ENCODE measurements at places on chromosomes 11 and 22.

DNA sequence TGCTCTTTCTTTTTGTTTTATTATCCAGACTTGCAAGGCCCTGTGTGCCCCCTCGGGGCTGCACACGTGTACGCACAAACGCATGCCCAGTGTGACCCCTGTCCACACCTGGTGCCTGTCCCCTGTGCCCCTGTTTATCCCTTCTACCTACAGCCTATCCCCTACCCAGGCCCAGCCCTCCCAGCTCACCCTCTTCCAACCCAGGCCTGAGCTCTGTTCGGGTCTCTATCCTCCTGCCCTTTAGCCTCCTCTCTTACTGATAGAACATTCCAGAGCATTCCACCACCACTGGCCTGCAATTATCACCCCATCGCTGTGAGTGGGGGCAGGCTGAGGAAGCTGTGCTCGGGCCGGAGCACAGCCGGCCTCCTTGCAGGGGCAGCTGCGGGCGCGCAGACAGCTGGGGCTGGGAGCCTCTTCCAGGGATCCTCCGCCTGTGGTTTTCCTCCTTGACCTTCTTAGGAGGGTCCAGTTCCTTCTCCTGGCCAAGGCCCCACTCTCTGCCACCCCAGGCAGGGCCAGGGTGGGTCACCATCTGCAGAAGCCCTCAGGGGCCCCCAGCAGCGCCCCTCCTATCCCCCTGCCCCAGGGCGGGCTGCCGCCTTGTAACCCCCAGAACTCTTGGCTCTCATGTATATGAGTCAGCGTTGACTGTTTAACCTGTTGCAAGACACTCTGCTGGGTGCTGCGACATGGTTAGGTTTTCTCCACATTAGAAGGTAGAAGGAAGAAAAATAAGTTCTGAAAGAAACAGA lies 41.8 kb upstream of the KCNQ1OT1 start:
- no peak for DNase-seq

DNA sequence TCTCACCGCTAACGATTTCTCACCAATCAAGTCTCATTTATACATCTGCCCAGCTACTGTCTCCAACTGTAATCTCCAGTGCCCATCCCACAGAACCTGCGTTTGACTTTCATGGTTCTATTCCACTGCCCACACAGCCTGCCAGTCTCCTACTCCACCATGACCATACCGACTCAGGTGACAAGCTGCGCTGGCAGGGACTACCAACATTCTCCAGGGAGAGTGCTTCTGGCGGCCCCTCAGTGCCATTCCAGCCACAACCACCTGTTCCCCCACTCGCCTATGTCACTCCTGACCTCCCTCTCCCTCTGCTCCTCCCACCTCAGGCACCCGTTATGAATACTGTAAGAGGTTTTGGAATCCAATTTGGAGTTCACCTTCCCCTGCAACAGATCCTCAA lies 108.5 kb upstream of the BID start:
- no peak for DNase-seq

DNA sequence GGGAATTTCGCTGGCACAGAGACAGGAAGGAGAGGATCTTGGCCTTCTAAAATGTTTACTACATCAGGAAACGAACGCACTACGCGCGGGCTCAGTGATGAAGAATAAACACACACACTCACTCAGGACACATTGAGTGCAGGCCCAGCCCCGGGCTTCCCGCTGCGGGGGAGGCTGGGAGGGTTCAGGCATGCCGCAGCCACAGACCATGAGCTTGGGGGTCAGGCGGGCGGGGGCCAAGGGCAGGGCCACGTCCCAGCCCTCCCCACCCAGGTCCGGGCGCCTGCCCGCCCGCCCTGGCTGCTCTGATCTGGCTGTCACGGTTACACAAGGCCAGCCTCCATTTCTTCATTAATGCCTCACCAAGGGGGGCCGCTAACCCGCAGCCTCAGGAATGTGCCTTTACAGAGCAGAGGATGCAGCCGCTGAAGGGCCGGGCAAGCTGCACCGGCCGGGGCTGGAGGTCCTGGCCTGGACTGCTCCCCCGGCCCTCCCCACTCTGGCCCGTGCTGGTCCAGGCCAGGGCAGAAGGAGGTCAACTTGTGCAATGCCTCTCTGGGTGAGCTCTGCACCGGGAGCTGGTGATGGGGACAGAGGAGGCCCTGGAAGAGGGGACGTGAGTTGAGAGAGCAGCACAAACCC lies 41.7 kb downstream of the IGF2 start:
- no peak for DNase-seq

DNA sequence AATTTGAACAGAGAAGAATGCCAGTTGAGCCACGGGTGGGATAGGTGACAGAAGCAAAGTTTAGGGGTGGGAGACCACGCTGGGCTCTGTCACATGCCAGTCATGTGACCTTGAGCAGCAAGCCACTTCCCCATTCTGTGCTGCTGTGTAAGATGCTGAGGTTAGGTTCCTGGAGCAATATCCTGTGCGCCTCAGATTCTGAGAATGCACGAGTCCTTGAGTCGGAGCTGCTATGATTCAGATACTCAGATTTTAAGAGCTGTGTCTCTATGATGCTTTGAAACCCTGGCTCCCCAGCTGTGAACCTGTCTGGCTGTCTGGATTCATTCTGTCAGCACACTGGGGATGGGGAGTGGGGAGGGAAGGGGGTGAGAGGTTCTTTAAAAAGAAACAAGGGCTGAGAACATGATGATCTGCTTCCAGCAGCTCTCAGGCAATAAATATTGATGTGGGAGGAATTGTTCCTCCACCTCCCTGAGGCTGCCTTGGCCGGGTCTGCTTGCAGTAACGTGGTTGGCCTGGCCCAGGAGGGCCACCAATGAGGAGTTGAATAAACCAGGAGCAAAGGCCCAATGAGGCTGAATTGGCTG lies 24.0 kb downstream of the SLCO2B1 start:
- DNase-seq = peak; percentile 49

DNA sequence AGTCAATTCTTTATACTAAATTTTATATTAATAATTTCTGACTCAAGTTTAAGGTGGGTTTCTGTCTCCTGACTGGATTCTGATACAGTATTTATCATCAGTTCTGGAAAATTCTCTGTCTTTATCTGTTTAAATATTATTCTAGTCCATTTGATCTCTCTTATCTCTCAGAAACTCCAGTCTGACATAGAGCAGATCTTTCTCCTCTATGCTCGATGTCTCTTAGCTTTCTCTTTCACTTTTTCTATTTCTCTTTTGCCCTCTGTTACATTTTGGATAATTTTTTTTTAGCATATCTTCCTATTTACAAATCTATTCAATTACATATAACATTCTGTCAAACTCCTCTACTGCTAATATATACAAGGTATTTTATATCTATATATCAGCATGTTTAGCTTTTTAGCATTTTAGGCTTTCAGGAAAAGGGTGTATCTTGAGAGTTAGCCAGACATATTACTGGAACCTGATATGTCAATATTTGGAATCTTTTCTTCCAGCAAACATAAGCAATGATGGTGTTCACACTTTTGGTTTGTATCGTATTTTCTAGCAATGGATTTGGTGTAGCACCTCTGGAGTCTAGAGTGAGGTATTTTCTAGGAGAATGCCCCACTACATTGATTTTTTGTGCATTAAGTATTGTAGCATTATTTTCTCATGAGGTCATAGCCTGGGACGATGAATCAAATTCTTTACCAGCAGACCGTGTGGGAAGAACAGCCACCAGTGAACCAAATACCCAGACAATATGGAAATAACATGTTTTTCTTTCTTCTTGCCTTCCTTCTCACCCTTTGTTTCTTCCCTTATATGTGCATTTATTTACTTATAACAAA lies 4.1 kb upstream of the NNMT start:
- DNase-seq = no peak

GRCh38 chr22:47822422-47822821 lies 1060.0 kb downstream of the TBC1D22A start:
- DNase-seq = no peak

GRCh38 chr11:121890377-121890776 lies 225.6 kb downstream of the BLID start:
- DNase-seq = no peak

GRCh38 chr11:128927108-128927461 lies 15.6 kb downstream of the TP53AIP1 start:
- DNase-seq = no peak

DNA sequence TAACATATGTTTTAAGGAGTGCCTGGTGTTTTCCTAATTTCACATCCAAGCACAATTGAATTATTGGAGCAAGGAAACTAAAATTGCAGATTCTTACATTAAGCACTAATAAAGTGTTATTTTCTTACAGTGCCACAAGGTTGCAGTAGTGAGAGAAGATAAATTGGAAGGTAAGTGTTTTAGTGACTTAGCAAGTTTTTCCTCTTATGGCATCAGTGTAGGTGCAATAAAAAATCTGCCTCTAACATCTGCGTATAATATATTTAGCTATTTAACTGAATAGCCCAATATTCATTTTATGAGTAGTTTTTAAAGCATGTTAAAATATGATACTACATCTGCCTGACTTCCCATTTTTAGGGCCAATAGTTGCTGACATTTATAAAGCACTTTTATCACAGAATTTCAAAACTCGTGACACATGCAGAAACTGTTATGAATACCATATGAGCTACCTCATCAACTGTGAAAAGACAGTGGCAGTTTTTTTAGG lies 19.0 kb downstream of the POLD3 start:
- DNase-seq = no peak

- no peak for DNase-seq
Observed at GRCh38 chr22:41555325-41555982, 5.4 kb upstream of the CSDC2 start.

DNA sequence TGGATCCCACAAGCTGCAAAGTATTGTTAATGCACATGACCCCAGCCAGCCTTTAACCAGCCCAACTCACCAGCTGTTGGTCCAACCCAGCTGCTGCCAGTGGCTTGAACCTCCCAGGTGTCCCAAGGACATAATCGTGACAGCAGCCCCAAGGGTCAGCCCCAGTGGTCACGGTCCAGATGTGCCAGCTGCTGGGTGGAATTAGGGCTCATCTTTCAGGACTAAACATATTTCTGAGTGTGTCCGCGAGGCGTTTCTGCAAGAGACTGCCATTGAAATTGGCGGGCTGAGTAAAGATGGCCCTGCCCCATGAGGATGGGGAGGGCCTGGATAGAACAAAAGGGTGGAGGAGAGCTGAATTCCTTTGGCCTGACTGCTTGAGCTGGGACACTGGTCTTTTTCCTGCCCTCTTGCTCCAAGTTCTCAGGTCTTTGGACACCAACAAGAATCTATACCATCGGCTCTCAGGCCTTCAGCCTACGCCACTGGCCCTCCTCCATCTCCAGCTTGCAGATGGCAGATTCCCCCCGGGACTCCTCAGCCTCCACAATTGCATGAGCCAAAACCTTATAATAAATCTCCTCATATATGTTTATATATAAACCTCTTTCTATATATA lies 240.2 kb downstream of the MN1 start:
- no peak for DNase-seq

DNA sequence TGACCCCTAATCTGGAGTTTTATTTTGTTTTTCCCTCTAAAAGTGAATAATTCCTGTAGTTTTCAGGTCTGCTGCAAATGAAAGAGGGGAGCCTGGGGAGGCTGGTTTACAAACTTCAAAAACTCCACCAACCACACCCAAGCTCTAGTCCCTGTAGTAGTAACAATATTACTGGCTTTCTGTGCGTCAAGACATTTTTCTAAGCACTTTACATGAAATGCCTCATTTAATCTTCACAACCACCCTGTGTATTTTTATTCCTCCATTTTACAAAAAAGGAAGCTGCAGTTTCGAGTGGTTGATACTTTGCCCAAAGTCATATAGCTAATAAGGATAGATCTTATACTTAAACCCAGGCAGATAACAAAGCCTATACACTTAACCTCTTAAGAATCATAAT lies 23.5 kb downstream of the CTNND1 start:
- DNase-seq = no peak

- DNase-seq = no peak
Observed at GRCh38 chr11:123158033-123159003, 36.7 kb downstream of the CLMP start.

- DNase-seq = no peak
Observed at GRCh38 chr22:35638410-35638809, 9.8 kb upstream of the APOL6 start.

- DNase-seq = no peak
Observed at GRCh38 chr11:35334385-35335090, 84.8 kb downstream of the SLC1A2 start.

GRCh38 chr11:119342023-119342300 lies 1.3 kb upstream of the C1QTNF5 start:
- no peak for DNase-seq

GRCh38 chr11:116498161-116498560 lies 274.6 kb downstream of the BUD13 start:
- DNase-seq = no peak

DNA sequence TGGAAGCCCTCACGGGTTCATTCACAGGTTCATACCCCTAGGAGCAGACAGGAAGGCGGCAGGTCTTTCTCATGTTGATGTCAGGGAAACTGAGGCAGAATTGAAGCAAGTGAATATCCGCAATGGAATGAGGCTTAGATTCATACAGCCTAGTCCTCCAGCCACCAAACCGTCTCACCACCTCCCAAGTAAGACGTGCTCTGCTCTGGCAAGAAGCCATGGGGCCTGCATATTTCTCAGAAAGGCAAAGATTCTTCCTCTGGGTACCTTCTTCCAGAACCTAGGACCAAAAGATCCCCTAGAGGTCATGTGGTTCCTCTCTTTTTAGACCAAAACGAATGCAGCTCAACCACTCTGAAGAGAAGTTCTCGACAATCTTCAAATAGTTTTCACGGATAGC lies 1.7 kb downstream of the AP1B1 start:
- DNase-seq = no peak

GRCh38 chr11:108592591-108593213 lies 866 bp downstream of the EXPH5 start:
- DNase-seq = peak; percentile 24

DNA sequence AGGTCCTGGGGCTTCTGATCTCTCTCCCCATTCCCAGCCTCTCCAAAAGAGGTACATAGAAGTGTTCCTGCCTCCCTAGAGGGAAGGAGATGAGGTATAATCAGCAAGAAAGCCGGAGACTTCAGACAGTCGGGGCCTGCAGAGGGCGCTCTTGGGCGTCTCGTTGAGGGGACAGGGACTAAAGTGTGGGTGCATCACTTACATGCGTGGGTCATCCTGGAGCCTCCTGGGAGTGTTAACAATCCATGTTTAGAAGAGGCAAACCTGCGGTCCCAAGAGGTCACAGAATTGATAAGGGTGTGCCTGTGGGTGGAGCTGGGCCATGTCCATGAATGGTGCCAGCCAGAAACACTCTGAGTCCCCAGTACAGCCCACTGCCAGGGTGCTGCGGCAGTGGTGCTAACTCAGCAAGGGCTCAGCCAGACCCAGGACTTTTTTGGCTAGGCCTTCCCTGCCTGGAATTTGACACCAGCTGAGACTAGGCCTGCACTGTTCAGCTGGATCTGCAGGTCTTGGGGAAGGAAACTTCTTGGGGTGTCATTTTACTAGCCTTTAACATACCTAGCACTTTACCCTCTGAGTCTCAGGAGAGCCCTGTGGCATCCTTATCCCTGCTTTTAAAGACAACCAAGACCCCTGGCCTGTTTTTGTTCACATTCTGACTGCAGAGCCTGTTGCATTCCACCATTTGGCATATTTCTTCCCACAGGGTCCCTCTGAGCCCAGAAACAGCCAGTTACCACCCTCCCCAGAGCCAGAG lies 5.5 kb downstream of the YDJC start:
- DNase-seq = peak; percentile 31

Measured in activated CD4-positive, alpha-beta T cell treated with anti-CD3 and anti-CD28 coated beads, Interleukin-2, amount 10 ng/mL, durations not matched to agents 7 days and 5 days (primary cell).